ENCODE measurements at places on chromosomes 4 and X.

- DNase-seq = no peak
Observed at GRCh38 chr4:159021597-159022385, 81.1 kb upstream of the RAPGEF2 start.

GRCh38 chrX:129116676-129117470 is 406.4 kb downstream of the SMARCA1 start:
- no peak for DNase-seq

- DNase-seq = no peak
Observed at GRCh38 chr4:152981278-152981677, 45.2 kb downstream of the FHDC1 start.

DNA sequence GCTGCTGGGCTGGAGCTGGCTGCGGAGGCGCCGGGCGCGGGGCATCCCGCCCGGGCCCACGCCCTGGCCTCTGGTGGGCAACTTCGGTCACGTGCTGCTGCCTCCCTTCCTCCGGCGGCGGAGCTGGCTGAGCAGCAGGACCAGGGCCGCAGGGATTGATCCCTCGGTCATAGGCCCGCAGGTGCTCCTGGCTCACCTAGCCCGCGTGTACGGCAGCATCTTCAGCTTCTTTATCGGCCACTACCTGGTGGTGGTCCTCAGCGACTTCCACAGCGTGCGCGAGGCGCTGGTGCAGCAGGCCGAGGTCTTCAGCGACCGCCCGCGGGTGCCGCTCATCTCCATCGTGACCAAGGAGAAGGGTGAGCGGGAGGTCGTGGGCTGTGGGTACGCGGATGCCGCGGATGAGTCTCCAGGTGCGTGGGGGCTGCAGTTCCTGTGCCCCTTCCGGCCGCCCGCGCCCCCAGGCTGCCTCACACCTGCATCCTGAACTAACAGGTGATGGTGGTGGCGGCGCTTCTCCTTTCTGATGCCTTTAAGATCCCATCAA is 499 bp downstream of the CYP2U1 start:
- DNase-seq = peak; percentile 39

DNA sequence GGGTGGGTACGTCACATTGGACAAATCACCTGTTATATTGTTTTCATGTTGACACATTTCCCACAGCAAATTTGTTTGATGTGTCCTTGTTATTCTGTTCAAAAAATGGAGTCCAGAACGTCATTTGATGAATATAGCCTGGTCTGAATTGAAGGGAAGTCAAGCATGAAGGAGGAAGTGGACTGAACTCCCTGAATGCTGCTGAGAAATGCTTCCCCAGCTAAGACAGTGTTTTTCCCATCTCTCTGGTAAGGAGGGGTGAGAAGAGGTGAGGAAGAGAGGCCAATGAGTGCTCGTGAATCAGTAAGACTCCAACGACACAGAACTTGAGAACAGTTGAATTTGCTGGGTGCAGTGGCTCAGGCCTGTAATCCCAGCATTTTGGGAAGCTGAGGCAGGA is 127.4 kb downstream of the RBM47 start:
- DNase-seq = no peak

DNA sequence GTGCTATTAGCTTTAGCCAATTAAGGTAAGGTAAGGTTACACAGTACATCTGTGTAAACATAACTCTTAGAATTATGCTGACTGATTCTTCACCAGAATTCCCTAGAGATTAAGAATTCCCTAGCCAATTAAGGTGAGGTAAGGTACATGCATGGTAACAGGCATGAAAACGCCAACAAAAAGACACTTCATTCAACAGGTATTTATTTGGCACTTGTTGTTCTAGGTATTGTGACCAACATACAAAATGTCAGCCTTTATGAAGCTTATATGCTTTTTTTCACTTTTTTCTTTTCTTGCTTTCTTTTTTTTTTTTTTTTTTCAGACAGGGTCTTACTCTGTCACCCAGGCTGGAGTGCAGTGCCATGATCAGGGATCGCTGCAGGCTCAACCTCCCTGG is 47.2 kb downstream of the EDNRA start:
- DNase-seq = no peak

DNA sequence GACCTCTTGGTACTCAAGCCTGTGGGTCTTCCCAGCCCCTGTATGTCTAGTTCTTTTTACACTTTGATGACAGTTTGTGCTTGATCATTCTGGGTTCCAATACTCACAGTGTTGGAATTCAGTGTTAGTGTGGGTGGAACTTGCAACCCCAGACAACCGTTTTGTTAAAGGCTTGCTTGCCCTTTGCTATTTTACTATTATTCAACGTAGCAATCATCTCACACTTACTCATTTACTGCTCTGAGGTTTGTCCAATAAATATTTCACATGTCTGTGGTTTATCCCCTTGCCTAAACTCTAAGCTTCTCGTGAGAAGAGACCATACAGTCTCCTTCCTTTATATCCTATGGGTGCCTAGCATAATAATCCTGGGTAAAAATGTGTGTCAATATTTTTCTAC is 15.3 kb downstream of the CCNG2 start:
- DNase-seq = no peak

DNA sequence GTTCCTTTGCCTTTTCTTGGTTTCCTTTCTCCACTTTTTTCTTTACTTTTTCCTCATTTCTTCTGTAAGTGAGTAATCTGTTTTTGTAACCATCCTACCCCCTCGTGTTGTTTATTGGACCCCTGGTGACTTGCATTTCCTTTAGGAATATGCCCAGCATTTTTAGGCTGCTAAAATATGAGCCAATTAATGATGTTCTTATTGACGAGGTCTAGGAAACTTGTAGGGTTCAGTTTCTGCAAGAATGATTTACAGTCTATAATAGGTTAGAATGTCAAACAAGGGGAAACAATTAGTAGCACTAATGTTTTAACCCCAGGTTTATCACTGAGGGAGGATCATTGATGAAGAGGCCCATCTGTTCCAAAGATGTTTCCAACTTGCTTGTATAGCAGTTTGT is 79.0 kb downstream of the CPE start:
- no peak for DNase-seq

GRCh38 chr4:91170768-91171167 is 1043.6 kb downstream of the CCSER1 start:
- DNase-seq = no peak

GRCh38 chrX:118088084-118088483 is 28.5 kb downstream of the KLHL13 start:
- no peak for DNase-seq

- DNase-seq = no peak
Observed at GRCh38 chr4:18847249-18847890, 825.8 kb upstream of the LCORL start.

DNA sequence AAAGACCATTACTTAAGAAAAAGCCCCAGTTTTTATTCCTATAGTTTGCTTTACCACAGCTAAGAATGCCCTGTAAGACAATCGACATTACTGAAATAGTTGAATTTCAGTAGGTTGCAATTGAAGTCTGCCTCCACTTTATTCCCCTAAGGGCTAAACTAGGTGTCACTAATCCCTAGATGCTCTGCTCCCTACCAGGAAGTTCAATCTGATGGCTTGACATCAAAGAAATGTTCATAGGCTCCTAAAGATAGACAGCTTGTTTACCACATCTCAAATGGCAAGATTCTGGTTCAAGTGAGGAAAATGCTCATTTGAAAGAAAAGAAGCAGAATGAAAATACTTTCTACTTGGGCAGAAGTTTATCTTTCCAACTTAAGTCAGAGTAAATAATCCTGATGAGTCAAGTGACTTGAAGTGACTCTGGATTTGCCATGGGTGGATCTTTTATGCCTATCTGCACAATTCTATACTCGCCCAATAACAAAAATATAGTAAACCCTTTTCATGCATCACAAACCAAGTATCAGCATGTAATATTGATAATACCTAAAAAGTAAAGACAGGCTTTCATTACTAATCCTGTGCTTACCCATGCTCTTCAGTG is 117.2 kb downstream of the SH3RF1 start:
- DNase-seq = no peak

DNA sequence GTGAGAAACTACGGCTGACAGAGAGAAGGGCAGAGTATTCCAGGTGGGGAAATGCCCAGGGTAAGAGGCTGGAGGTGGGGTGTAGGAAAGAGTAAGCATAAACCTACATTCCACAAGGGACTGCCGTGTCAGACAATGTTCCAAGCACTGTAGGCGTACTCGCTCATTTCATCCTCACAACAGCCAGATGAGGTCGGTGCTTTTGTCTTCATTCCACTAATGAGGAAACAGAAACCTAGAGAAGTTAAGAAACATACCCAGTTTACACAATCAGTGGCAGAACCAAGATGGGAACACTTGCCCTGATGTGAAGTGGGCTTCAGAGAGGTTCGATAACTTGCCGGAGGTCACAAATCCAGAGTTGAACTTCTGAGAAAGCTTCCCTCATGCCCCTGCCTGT is 4.6 kb downstream of the SASH3 start:
- no peak for DNase-seq

DNA sequence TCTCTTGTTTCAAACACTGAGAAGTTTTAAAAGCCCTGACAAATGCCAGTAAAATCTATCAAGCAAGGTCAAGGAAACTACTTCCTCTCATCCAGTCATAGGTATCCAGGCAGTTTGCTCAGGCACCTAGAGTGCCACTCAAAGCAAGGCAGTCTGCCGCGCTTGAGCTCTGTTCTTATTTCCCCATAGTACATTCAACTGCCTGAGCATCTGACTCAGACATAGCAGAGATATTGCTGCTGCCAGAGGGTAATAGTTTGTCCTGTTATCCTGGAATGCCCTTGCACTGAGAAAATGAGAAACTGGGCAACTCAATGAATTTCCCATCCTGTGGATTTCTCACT is 16.1 kb upstream of the ATP8A1 start:
- DNase-seq = no peak

DNA sequence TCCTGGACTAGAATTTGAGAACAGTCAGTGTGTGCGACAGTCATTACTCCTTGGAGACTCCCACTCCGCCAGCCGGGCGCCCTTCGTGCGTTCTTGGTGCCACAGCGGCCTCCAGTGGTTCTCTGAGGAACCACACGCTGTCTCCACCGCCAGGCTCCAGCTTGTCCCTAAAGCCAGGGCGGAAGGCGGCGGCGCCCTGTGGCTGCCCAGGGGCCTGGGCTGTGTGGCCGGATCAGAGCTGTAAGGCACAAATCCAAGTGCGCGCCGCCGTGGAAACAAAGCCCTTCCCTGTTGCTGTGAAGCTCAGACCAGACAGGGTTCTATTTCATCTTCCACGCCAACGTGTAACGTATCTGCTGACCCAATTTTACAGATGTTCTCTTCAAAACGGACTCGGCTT is 34.2 kb downstream of the IDS start:
- peak; percentile 55 for DNase-seq

- DNase-seq = no peak
Observed at GRCh38 chr4:95213366-95213765, 335.4 kb downstream of the UNC5C start.

GRCh38 chr4:112153211-112153791 is 8.0 kb downstream of the FAM241A start:
- DNase-seq = no peak

DNA sequence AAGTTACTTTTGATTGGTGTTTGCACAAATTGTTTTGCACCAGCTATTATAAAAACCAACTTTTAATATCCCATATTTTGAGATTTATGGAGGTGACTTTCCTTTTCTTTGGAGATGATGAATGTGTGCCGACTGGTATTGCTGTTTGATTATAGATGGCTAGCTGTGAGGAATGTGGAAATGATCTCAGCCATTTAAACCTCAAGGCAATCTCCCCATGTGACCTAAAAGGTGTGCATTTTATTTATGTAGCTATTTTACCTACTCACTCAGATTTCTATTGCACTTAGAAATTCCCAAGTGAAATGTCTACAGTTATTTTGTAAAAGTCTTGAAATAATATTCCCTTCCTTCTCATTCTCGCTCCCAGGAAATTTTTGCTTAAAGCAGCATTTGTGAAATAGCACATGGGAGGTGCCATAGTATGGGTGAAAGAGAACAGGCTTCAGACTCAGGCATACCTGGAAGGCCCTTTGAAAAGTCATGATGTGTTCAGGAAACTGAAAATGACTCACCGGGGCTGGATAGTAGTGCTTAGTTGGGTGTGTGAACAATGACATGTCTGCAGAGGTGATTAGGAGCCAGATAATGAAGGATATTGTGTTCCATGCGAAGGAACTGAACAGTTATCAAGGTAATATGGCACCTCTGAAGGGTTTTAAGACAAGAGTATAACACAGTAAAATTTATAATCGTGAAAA is 247.6 kb downstream of the CBLL2 start:
- DNase-seq = no peak

- no peak for DNase-seq
Observed at GRCh38 chrX:6377103-6377764, 148.6 kb upstream of the NLGN4X start.

DNA sequence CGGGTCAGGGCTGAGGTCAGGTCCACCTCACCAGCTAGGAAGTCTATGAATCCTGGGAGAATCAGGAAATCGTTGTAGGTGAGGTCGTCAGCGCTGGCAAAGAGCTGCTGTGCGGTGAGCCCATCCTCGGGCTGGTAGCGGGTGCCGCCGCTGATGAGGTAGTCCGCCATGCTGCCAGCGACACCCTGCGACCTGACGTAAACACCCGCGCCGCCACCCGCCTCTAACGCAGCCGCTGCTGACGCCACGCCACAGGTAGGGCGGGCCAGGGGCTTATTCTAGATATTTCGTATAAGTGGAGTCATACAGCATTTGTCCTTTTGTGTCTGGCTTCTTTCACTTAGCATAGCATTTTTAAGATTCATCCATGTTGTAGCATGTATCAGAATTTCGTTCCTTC is 220.2 kb upstream of the ATP6AP2 start:
- DNase-seq = no peak

DNA sequence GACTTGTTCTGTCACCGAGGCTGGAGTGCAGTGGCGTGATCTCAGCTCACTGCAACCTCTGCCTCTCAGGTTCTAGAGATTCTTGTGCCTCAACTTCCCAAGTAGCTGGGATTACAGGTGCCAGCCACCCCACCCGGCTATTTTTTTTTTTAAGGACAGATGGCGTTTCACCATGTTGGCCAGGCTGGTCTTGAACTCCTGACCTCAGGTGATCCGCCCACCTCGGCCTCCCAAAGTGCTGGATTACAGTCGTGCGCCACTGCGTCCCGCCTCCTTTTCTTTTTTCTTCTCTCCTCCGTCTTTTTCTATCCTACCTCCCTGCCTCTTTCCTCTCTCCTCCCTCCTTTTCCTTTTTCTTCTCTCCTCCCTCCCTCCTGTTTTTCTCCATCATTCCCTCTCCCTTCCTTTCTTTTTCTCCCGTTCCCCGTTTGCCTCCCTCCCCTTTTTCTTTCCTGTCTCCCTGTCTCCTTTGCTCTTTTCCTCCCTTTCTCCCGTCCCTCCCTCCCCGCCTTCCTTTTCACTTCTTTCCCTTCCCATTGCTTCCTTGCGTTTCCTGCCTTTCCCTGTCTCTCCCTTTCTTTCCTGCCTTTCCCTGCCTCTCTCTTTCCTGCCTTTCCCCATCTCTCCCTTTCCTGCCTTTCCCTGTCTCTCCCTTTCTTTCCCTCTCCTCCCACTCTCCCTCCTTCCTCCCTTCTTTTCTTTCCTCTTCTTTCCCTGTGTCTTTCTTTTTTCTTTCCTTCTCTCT is 2.1 kb upstream of the SLC25A6 start:
- DNase-seq = no peak
